ENCODE measurements at places on chromosomes 2 and 18. TPM values are rescaled to one million over a fixed set of nuclear protein-coding genes. Genes with fewer than 3 reads are reported as not detected.

ALLC gene
- total RNA-seq = not detected

GRCh38 chr2:170742896-170743529, 27.2 kb upstream of the ERICH2 start:
- peak; percentile 5 for DNase-seq

DNA sequence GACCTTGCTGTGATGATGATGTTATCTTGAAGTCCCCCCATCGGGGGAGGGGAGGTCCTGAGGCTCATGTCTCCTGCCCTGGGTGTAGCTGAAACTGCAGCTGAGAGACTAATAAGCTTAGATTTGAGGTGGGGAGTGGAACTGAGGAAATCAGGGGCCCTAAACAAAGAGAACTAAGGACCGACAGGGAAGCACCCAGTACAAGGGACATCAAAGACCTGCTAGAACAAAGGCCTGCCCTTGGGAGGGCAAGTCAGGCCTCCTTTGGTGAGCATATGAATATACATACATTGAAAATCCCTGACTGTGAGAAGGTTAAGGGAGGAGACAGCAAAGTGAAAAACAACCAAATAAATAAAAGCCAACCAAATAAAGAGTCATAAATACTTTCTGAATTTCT, 1132.5 kb upstream of the CELF4 start:
- DNase-seq = no peak

DNA sequence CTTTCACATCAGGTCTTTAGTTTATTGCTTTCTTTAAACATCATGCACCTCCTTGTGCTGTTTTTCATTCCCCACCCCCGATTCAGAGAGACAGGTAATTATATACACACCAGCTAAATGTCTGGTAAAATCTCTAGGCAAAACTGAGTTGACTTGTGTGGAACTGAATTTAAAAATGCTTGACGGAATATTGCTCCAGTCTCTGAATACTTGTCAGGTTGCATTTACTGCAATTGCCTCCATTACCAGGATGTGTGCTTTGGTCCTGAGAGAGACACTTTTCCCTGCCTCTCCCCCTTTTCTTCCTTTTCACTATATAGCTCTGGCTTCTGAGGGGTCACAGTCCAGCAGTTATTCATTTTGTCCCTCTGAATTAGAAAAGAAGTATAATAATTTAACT, 104.0 kb downstream of the PTPRM start:
- DNase-seq = no peak

DNA sequence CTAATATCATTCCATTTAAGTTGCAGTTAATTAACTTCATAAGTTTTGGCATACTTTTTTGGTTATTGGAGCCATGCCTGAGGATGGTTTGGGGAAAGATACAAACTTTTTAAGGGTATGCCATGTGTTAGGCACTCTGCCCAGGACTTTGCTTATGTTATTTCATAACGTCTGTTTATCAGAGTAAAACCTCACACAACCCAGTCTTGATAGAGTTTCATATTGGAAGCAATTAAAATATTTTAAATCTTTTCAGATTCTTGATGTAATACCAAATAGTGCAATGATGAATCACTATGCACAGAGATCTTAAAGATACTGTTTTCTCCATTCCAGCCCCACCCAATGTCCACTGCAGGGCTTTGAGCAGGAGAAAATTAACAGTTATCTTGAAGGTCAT, 529.1 kb upstream of the HNMT start:
- no peak for DNase-seq

CFC1 gene
- not detected for total RNA-seq

CNDP1 gene
- not detected for total RNA-seq

ACVR1C gene
- 0.63 TPM for total RNA-seq

DNA sequence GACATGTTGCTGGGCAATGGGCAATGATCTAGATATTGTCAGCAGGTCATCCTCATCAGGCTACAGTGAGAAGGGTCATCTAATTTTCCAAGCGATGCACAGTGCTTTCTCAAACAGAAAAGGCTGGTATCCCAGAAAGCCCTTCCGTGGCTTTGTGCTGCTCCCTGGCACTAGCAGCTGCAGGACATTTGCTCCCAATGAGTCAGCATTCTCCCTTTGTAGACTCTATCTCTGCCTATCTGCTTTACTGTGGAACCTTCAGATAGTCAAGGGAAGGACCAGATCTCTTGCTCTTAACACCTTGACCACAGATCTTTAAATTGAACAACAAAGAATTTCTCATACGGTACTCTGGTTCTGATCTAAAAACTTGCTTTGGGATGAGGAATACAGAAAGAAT, 101.4 kb downstream of the CDH2 start:
- DNase-seq = peak; percentile 28

- peak; percentile 74 for DNase-seq
These were observed 389.3 kb downstream of the IRS1 start for GRCh38 chr2:226410247-226410835.

C2orf78 gene
- not detected for total RNA-seq

DNA sequence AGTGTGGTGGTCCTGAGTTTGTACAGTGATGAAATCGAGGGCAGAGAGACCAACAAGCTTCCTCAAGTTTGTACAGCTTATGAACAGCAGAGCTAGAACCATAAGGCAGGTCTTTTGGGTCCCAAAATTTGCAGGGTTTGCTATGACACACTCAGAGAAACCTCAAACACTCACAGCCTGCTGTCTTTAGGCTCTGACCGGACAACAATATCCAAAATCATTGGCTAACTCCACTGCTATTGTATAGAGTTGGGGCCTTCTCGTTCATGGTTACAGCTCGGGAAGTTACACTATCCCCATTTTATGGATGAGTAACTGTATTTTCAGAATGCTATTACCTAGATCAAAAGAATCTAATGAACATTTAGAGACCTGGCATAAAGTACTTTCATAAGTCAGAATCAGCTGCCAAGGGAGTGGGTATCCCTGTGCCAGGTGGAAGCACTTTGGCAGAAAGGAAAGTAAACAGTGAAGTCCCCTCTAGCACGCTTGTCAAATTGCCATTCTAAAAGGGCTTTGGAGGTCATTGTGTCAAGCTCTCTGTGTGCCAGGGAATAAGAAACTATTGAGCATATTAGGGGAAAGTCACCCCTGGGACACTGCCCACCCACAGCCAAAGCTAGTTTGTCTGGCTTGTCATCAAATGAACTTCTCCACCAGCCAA, 331.8 kb downstream of the ALK start:
- DNase-seq = no peak

DNA sequence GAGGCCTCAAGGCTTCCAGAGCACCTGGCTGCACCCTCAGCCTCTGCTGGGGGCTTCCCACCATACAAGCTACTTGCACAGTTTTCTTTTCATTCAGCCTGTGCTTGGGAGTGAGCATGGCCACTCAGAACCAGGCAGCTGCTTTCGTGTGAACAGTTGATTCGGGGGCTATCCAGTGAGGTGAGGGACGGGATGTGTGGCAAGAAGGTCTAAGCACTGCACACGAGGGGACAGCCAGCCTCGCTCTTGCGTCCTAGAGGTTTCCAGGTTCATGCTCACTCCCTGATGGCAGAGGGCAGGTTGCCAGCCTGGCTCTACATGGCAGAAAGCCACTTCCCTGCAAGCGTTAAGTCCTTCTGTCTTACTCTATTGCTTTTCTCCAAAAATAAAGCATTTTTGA, 146.2 kb downstream of the MBP start:
- no peak for DNase-seq

DNA sequence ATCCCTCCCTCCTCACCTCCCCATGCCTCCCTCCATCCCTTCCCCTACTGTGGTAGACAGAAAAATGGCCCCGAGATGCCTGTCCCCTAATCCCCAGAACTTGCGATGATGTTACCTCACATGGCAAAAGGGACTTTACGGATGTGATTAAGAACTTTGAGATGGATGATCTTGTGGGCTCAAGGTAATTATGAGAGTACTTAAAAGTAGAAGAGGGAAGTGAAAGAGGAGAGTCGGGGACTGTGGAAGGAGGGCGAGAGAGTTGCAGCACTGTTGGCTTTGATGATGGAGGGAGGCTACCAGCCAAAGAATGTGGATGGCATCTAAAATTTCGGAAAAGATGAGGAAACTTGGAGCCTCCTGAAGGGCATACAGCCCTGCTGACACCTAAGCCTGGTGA, 66.5 kb downstream of the AGAP1 start:
- no peak for DNase-seq

SERPINB4 gene
- not detected for total RNA-seq

GREB1L gene
- 3.7 TPM for total RNA-seq

FEV gene
- not detected for total RNA-seq

DNA sequence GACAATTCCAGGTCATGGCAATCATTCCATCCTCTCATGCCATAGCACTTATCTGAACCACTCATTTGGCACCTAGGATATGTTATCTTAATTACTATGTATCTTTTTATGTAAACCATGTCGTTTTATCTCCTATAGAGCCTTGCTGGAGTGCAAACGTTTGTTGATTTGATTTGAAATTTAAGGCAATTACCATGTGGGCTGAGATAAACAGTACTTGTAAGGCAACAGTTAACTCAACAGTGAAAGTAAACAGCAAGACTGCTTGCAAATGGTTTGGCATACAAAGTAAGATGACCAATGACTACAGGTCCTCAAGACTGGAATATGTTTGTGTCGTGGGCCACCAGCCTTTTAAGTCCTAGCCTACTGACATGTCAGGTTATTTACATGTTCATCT, 133.7 kb upstream of the ZFP36L2 start:
- no peak for DNase-seq

- peak; percentile 12 for DNase-seq
These were observed 62.0 kb upstream of the LGALSL start for GRCh38 chr2:64391940-64392339.

ELOA2 gene
- total RNA-seq = not detected

- DNase-seq = no peak
These were observed 29.2 kb downstream of the ATP6V1C2 start for GRCh38 chr2:10750610-10751009.

TWIST2 gene
- total RNA-seq = 15.8 TPM

DNA sequence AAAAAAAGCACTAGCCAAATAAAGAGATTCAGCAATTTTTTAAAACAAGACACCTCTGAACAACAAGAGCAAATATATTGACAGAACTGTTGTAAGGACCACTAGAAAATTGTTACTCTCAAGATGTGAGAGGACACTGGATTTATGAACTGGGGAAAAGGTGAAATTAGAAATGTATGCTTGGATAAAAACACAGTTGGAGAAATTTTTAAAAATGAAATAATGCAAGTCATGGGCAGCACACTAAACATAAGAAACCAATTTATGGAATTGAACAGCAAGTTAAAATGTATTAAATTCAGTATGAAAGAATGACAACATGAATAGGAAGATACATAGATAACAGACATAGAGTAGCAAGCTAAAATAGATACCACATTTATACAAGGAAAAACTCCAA, 377.4 kb downstream of the LRRTM4 start:
- no peak for DNase-seq

DNA sequence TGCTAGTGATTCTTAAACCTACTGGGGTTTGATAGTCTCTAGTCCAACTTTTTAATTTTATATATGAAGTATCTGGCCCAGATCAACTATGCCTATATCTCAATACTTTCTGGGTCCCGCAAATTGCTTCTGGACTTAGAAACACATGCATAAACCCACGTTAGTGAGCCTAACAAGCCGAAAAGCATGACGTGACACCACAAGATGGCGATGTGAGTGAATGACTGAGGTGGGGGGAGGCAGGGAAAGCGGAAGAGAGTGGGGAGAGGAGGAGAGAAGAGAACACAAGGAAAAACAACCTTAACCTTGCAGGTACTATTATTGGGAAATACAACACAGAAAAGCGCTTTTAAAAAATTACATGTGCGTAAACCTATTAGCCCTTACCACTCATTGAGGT, 13.8 kb downstream of the PDIA6 start:
- DNase-seq = no peak

- no peak for DNase-seq
These were observed 756 bp upstream of the SLC35F5 start for GRCh38 chr2:113757138-113757657.

All from fibroblast of the aortic adventitia (primary cell).